Stimulated activated effector memory CD8-positive, alpha-beta T cell treated with anti-CD3 and anti-CD28 coated beads, Interleukin-12 subunit alpha, Interleukin-12 subunit beta, amount 100 ng/mL, for 72 hours (primary cell): ENCODE measurements at places on chromosomes 7 and 10.
A peak's percentile ranks its signal among the peaks of the same experiment; 100 is the strongest.

DNA sequence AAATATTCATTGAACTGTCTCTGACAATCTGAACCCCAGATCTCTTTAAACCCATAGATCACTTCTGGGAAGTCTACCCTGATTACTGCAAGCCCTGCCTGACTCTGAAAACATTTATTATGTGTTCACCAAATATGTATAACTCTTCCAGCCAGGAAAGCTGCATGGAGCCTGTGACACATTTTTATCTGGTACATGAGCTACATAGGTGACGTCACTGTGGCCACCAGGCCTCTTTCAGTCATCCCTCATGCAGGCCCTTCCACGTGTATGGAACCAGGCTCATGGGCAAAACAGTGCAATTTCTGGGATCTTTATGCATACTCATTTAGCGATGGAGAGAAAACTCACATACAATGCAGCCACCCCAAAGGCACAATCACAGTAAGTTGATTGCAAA is 133.9 kb upstream of the NUPR2 start:
- no peak for DNase-seq

- no peak for DNase-seq
Measured at GRCh38 chr10:59900048-59900727, 6.2 kb downstream of the CCDC6 start.

DNA sequence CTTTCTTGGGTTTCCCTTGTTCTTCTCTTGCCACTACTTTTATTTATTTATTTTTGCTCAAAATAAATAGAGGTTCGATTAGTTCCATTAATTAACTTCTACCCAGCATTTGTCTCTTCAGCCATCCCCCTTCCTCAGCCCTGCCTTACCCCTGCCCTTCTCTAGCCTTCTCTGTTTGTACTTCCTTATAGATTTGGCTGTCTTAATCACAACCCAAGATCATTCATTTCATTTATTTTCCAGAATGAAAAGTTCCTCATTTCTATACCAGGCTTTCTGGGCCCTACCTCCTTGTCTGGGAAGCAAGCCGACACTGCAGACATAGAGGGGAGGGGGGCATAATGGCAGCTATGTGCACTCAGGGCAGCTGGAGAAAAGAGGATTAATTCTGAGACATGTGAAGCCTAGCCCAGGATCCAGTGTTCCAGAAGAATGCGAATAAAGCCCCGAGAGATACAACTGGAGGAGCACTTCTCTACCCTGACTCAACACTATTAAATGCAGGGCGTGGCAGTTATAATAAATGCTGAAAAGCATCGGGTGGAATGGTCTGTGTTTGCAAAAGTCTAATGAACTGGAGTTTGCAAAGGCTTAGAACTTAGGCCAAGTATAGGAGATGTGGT is 6.4 kb upstream of the PDCD4 start:
- DNase-seq, result no peak

DNA sequence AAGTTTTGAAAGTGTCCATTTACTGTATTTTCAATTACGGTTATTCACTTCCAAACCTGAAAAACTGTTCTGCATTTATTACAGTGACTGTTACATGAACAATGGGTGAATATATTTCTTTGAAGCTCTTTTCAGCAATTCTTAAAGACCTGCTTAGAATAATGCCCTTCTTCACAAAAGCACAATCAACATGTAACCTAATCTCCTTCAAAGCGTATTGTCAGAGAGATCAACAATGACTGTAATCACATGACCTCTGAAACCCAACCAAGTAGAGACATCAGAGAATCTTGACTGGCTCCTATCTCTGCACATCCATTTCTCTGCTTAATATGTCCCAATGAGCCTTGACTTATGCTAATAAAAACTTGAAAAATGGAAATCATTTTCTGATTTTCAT is 126.7 kb downstream of the NRCAM start:
- no peak for DNase-seq

DNA sequence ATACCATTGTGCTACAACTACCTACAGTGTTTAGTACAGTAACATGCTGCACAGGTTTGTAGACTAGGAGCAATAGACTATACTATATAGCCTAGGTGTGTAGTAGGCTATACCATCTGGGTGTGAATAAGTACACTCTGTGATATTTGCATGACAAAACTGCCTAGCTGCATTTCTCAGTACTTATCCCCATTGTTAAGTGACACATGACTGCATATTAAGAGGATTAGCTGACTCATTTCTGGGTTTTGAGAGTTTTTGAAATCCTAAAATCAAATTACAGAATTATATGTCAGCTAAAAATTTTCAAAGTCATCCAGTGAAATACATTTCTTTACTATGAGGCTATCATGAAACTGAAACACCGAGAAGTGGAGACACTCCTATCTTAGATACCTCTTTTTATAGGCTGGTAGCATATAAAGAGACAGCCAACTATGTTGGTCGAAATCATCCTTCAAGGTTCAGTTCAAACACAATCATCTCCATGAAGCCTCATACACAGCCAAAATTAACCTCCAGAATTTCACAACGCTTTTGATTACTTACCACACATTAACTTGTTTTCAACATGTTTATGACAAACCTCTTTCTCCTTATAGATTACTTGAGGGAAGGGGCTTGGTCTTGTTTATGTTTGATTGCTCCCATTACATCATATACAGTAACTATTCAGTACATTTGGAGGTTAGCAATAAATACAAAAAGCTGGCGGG is 89.8 kb upstream of the ANK3 start:
- DNase-seq, result no peak

DNA sequence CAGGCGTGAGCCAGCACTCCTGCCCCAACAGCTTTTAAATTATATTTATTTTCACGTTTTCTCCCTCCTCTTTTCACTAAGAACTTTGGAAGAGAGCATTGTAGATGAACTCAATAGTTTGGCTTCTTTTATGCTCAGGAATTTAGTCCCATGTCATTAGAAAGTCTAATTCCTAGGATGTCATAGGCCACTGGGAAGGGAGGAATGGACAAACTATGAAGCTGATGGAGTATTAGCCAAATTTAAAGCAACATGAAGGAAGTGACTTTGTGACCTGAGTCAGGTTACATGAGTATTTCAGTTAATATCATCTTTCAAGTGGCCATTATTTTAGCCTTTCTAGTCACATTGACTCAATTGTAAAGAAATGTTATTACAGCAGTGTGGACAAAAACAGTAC is 18.0 kb upstream of the OPN4 start:
- DNase-seq, result no peak

- DNase-seq, result no peak
Measured at GRCh38 chr10:101075775-101076174, 14.0 kb downstream of the KAZALD1 start.

DNA sequence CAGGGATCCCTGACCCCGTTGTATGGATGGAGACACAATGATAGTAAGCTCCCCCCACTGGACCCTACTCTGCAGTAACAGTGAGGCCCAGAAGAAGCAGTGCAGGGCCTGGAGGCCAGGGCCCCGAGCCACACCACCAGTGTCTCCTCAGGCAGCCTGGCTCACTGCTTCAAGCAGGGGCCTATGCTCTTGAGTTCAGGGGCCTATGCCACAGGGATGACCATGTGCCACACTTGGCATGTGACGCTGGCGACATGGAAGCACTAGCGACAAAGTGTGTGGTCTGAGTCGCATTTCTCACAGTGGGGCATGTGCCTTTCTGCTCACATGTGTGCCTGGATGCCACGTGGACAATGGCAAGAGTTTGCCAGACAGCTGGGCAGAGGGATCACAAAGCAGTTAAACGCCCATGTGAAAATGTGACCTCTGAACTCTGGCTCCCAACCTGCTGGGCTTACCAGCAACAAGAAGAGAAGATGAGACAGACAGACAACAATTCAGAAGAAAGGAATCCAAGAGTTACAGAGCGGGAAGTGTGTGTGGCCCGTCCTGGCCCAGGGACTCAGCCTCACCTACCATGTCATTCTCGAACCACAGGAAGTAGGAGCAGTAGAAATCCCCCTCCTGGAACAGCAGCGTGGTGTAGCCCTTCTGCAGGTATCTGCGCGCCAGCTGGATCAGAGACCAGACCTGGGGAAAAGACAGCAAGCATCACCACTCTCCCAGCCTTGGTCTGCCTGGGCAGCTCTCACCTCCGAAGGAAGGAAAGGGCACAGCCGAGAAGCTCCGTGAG is 4.7 kb upstream of the PYROXD2 start:
- no peak for DNase-seq

- DNase-seq, result no peak
Measured at GRCh38 chr7:152392254-152392653, 43.5 kb downstream of the KMT2C start.

DNA sequence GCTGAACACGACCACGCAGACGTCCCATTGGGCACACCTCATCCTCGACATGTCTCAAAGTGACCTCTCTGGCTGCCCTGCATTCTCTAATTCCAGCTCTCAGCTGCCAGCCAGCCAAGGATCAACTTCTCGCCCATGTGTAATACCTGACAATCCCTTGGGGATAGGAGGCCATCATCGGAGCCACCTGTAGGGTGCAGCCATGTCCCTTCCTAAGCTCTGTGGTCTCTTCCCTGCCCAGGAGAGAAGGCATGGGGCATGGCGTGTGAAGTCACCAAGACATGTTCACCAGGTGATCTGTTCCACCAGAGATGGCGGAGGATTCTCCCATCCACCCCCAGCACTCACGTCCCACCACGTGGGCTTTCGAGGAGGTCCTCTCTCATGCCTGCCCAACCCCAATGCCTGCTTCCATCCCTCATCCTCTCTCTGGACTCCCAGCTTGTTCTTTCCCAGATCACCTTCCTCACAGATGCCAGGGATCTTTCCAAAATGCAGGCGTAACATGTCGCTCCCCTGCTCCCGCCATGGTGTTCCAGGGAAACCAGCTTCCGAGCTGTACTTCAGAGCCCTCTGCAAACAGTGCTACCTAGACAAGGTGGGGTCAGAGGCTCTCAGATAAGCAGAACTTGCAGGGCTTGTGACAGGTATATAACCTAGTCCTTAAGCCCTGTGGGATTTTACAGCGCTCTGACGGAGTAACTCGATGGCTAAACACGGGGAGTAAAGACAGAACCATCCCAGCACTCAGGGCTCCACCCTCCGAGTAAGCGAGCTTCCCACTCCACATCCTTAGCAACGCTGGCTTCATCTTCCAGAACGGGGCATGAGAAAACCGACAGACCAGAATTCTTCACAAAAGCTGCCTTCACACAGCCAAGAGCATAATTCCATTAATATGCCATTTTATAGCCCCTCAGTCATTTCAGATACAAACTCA is 41.1 kb downstream of the BRI3 start:
- no peak for DNase-seq

- no peak for DNase-seq
Measured at GRCh38 chr7:30817371-30817767, 46.2 kb downstream of the MINDY4 start.

- no peak for DNase-seq
Measured at GRCh38 chr7:101239951-101240220, 2.3 kb upstream of the CLDN15 start.

DNA sequence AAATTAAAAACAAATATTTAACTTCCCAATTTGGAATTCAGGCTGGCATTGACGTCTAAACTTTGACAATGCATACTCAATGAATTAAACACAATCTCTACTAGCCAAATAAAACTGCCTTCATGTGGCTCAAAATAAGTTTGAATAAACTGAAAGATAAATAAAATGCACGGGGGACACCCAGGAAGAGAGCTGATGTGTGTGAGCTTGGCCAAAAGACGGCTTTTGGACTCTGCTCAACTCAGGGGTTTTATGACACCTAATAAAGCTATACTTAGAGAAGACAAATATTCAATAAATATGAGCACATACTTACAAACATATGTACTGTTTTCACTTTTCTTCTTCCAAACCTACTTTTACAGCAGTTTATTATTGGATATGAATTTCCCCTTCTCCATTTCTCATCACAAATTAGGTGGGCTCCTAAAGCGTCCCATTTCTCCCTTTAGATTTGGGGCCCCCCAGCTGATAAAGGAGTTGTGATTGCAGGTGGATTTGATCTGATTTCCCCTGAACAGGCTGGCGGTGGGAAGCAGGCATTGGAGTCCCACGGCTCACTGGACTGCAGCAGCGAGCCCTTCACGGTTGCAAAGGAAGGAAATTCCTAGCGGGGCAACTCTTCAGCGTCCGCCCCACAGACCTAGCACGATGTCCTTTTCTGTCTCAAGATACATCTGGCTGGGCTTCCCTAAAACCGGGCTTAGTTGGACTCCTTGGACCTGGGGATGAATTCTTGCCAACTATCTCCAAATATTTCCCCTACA is 79.6 kb downstream of the INSIG1 start:
- no peak for DNase-seq

- DNase-seq, result no peak
Measured at GRCh38 chr7:13072014-13072413, 384.6 kb downstream of the ARL4A start.

DNA sequence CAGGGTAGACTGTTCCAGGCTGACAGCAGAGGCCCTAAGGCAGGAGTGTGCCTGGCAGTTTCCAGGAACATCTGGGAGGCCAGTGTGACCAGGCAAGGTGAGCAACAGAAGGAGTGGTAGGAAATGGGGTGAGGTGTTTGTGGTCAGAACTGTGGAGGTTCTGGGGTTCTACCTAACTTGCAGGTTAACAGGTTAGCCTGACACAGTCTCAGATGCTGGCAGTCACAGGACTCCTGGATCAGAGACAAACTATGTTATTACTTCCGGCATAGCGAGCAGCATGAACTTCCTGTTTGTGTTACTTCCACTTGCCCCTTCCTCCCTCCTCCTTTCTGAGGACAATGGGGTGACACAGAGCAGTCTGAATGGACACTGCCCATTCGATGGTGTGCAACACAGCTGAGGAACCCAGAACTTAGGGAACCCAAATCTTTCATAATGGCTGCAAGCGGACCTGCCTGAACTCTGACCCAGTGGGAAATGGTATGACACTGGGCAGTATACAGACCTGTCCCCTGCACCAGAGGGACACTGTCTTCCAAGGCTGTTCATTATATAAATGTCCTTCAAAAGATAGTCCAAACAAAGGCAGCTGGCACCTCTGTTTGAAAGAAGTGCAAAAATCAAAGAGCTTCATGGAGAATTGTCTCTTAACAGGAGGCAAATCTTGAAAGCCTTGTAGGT is 3.9 kb upstream of the SAR1A start:
- peak; percentile 70 for DNase-seq

GRCh38 chr7:105905910-105906568 is 29.6 kb upstream of the ATXN7L1 start:
- no peak for DNase-seq

- DNase-seq, result no peak
Measured at GRCh38 chr7:46767071-46767470, 814.8 kb downstream of the TNS3 start.

DNA sequence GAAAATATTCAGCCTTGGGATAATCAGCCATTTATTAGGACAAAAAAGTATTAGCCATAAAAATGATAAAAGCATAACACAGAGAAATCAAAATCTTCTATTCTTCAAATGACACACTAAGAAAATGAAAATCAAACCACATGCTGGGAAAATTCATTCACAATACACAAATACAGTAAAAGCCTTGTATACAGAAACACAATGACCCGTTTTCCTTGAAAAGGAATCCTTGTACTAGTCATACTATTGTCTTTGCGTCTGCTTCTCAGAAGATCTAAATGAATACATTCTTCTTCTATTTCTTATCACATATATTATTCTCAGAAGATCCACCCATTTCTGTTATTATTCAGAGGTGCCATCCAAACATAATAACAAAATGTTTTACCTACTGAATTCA is 749.1 kb downstream of the CNTNAP2 start:
- no peak for DNase-seq
